ENCODE measurements at places on chromosomes 6 and 20.

DNA sequence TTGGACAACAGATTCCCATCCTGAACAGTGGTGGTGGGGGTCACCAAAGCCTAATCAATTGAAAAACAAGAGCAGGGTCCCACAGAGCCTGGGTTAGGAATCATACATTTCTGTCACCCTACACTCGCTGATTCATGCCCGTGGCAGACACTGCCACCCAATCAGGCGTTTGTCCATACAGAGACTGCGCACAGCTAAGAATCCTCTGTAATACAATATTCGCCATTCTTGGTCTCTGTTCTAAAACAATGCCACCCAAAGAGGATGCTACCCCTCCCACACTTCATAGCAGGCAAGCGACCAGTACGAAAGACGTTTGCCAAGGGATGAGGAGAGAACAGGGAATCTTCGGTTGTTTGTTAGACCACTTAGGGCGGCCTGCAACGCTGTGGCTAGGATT lies 28.1 kb upstream of the SLC22A23 start:
- no peak for DNase-seq

DNA sequence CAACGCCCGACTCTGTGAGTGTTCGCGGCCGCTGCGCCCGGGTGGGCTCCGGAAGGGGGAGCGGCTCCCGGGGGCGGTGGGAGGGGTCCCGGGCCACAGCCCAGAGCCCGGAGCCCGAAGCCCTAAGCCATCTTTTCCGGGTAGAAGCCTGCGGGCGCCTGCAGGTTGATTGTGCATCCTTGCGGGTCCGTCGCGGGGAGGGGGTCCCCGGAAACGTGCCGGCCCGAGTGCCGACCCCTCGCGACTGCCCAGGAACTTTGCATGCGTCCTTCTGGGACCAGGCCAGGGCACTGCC lies 413 bp downstream of the PTPRA start:
- no peak for DNase-seq

DNA sequence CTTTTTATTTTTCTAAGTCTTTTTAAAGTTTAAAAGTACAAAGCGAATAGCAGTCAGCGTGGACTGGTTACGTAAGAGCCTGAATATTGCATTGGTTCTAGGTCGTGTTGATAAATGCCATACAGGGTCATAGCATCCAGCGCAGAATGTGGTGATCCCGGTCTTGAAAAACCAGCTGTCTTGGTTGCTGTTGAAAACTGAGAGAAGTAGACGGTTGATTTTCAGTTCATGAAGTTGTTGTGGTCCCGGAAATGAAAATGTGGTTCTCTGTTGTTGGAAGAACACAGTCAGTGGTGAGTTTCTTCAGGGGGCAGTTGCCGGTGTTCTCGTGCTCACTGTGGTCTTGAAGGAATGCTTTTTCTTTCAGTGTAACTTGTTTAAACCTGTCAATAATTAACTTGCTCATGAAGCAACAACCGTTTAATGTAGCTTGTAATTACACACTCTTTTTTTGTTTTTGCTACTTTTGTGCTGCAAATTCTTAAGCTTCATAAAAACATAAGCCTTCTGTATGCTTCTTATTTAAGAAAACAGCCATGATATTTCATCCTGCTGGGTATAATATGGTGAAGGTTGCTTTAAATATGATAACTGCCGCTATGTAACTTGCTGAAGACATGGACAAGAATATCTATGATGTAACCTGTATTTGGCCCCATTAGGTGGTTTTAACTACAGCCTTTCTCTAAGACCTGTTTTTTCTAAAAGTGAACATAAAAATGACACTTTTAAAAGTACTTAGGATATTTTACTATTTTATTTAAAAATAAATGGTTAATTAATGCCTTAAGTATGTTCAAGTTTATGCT lies 64.8 kb upstream of the KIF25 start:
- no peak for DNase-seq

- DNase-seq = no peak
Measured at GRCh38 chr6:156449569-156449968, 327.6 kb upstream of the ARID1B start.

- no peak for DNase-seq
Measured at GRCh38 chr6:138242987-138243592, 24.8 kb upstream of the PBOV1 start.

DNA sequence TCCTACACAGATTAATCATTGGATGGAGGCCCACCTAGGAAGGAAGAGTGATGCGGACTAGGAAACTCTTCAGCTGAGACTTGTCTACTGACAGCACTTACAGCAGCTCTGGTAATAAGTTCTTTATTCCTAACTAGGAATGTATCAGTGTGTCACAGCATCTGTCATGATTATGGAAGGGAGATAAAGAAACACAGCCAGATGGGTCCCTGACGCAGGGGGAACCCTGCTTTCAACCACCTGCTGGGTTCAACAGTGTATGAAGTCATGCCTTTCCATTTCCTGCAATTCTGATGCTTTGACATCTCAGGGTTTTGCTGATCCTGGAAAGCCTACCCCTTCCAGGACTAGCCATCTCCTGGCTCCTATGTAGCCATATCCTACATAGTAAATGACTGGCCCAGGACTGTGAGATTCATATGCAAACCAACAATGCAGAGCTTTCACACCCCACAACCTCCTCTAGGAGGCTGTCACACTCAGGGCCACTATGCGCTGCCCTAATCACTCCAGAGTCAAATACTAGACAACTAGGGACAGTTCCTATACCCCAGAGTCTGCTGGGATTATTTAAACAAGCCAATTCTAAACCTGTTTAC lies 29.0 kb upstream of the MANEA start:
- no peak for DNase-seq

GRCh38 chr6:170281331-170282292 lies 9.3 kb downstream of the DLL1 start:
- no peak for DNase-seq

DNA sequence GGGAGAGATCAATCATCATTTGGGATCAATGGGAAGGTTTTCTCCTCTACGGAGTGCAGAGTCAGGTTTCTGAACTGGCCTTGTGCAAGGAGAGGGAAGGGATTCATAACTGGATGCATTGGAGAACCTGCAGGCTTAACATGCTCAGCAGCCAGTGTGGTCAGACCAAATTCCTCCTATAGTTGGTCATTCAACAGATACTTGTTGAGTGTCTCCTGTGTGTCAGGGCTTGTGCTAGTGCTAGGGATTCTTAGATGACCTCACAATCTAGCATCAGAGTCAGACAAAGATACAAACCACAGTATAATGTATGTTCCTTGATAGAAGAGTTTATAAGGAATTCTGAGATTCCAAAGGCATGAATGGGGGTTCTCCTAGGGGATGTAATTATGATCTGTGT lies 23.9 kb downstream of the RALY start:
- DNase-seq = peak; percentile 83

- no peak for DNase-seq
Measured at GRCh38 chr20:4545526-4545925, 176.2 kb upstream of the PRND start.

- no peak for DNase-seq
Measured at GRCh38 chr6:97009781-97010492, 85.4 kb downstream of the KLHL32 start.

GRCh38 chr6:64290867-64291266 lies 655.3 kb downstream of the PHF3 start:
- DNase-seq = no peak

- DNase-seq = no peak
Measured at GRCh38 chr6:493840-494239, 102.3 kb downstream of the IRF4 start.

GRCh38 chr6:135329851-135330803 lies 149.0 kb downstream of the MYB start:
- DNase-seq = no peak

- no peak for DNase-seq
Measured at GRCh38 chr6:166168616-166169548, 1.2 kb upstream of the TBXT start.

DNA sequence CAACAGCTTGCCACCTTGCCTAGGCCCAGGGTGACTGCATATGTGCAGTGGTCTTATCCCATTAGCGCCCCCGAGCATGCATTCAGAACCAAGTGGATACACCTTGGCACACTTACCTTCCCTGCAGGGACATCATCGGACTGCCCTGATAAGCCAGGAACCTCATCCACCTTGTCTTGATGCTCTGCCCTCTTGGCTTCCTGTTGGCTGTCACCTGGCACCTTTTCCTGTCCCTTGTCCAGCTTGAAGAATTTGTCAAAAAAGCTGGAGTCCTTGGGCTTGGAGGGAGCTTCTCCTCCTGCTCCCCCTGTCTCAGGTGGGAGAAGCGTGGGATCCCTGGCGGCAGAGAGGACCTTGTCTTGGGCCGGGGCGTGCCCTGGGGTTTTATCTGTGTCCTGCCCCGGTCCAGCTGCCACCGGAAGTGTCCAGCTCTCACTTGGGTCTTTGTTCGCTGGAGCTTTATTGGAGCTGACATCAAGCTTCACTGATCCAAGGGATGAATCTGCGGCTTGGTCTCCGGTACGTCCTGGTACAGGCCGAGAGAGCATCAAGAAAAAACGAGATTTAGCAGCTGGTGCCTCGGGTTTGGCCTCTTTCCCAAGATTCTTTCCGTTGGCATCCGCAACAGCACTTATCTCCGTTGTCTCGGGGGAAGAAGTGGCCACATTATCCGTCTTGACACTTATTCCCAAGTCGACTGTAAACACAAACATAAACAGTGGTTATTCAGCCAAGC lies 42.0 kb downstream of the BCAS1 start:
- no peak for DNase-seq

GRCh38 chr6:140011537-140011936 lies 637.1 kb upstream of the CITED2 start:
- no peak for DNase-seq

GRCh38 chr20:51510169-51510568 lies 32.4 kb downstream of the NFATC2 start:
- no peak for DNase-seq

DNA sequence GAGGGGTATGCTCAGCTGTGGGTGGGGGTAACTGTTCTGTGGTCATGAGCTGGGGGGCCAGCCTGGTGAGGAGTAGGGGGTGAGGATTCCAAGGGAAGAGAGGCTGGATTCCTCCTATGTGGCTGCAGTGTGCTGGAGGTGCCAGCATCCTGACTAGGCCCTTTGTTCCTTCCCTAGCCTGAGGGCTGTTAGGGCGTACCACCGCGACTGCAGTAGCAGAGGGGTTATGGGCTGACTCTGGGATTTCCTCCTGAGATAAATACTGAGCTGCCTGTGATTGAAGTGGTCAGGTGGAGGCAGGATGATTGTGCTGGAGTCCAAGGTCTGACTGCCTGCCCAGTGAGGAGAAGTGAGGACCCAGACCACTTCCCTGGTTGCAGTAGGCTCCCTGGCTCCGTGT lies 205.3 kb downstream of the ADGRG6 start:
- DNase-seq = no peak

GRCh38 chr6:81878479-81878878 lies 126.0 kb upstream of the TENT5A start:
- DNase-seq = no peak

DNA sequence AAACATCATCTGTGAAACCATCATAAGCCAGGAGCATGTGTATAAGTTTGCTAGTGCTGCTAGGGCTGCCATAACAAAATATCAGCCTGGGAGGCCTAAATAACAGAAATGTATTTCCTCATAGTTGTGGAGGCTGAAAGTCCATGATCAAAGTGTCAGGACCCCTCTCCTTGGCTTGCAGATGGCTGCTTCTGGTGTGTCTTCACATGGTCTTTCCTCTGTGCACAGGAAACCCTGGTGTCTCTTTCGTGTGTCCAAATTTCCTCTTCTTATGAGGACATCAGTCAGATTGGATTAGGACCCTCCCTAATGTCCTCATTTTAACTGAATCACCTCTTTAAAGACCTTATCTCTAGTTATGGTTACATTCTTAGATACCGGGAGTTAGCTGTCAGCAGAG lies 6.2 kb upstream of the CITED2 start:
- no peak for DNase-seq

- no peak for DNase-seq
Measured at GRCh38 chr20:56343861-56344381, 14.9 kb upstream of the FAM210B start.

DNA sequence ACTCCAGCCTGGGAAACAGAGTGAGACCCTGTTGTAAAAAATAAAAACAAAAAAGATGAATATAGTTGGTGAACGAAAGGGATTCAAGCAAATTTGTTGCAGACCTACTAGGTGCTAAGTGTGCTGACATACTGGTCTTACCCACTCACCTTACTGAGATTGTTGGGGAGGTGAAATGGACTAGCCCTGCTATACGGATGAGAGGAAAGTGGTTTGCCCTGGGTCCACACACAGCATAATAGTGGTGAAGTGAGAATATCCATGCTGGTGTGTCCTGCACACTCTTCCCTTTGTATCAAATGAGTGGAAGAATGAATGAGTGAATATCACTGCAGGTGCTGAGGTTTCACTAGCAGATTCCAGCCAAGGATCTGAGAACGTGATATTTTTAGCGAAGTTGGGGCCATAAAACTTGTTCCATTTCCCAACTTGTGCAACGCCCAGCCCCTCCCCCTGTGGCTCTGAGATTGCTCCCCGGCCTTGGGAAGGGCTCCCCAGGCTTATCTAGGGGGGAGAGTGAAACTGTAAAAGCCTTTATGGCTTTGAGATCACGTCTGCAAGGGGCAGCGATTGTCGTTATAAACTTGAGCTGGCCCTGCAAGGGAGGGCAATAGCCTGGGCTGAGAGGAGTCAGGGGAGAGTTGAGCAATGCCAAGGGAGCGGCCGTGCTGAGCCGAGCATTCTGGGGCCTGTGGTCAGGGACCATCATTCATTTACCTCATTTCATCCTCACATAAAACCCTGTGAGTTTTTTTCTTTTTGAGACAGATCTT lies 33.2 kb upstream of the TTPAL start:
- no peak for DNase-seq

DNA sequence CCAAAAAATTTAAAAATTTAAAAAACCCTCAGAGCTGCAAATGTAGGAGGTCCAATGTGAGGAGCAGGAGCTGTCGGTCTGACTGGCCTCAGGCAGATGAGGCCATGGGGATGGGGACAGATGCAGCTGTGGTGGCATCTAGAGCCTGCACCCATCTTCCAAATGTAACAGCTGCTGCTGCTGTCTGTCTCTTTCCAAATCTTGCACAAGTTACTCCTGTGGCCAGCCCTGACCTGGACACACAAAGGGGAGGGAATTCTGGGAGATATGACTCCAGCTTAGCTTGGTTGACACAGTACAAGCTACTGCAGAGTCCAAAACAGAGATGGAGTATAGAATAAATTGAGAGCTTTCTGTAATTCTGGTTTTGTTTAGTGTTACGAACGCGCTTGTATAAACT lies 115.2 kb downstream of the PRND start:
- DNase-seq = no peak

Measured in SW 1271 (cell line).